ENCODE measurements at places on chromosomes 1 and 21.
A peak's percentile ranks its signal among the peaks of the same experiment; 100 is the strongest.

GRCh38 chr1:207695891-207696290, 51.0 kb downstream of the CR1L start:
- DNase-seq: no peak

- DNase-seq: no peak
These were observed 125.4 kb downstream of the CASZ1 start for GRCh38 chr1:10671090-10671489.

GRCh38 chr1:83802460-83803152, 196.3 kb downstream of the TTLL7 start:
- DNase-seq: no peak

- no peak for DNase-seq
These were observed 17.2 kb downstream of the ECHDC2 start for GRCh38 chr1:52904208-52904926.

DNA sequence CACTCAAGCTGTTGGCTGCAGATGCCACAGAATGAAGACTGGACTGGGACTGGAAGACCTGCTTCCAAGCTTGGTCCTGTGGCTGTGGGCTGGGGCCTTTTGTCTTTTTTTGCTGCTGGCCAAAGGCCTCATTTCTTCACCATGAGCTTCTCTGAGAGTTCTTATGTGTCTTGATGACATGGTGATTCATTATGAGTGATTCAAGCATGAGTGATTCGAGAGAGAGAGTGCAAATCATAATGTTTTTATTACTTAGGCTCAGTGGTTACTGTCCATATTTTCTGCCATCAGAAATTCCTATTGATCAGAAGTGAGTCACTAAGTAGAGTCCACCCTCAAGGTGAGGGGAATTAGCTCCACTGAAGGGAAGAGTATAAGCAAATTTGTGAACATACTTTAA, 94.0 kb downstream of the PCP4 start:
- DNase-seq: no peak

DNA sequence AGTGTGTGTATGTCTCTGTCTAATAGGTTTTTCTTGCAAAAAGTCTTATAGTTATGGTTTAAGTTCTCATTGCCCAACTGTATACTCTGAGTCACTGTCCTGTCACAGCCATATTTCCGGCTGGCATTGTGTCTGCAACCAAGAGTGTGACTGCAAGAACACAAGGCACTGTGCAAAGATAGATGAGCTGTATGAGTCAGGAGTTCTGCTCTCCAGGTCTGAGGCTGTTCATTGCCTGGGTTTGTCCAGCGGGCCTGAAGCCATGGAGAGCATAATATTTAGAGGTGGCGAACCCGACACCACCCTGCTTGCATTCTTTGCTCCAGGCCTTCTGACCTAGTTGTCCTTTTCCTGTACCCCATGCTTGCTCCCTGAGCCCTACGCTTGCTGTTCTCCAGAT, 50.9 kb upstream of the CNIH3 start:
- no peak for DNase-seq

DNA sequence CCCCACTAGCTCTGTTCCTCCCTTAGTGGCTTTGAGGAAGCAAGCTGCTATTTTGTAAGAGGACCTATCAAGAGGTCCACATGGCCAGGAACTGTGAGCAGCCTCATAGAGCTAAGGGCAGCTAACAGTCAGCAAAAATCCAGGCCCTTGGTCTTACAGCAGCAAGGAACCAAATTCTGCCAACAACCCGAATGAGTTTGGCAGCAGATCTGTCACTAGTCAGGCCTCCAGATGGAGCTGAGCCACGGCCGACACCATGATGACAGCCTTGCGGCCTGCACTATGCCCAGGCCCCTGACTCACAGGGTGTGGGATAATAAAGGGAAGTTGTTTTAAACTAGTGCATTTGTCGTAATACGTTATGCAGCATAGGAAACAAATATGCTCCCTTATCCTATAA, 28.0 kb upstream of the H3-3A start:
- peak; percentile 89 for DNase-seq

- no peak for DNase-seq
These were observed 34.0 kb downstream of the MTF2 start for GRCh38 chr1:93113127-93113526.

- DNase-seq: no peak
These were observed 6.4 kb upstream of the THEM5 start for GRCh38 chr1:151859891-151860293.

- no peak for DNase-seq
These were observed 205.1 kb upstream of the RUNX1 start for GRCh38 chr21:35254006-35254764.

- DNase-seq: no peak
These were observed 110.9 kb upstream of the APP start for GRCh38 chr21:26281506-26281905.

DNA sequence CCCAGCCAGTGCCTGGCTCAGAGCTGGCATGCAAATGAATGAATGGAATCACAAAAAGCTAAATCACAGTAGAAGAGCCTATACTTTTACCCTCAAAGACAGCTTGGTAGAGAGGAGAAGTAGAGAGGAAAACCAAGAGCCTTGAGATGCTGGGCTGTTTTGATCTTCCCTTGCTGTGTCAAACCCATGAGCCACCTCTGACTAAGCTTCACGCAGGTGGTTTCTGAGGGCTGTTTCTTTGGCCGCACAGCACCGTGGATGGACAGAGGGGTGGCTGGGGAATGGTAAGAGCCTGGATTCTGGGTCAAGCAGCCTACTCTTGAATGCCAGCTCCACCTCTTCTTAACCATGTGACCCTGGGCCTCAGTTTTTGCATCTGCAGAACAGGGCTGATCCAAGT, 18.6 kb downstream of the ABCG1 start:
- DNase-seq: no peak

GRCh38 chr1:229561141-229561540, 2.6 kb upstream of the ABCB10 start:
- no peak for DNase-seq

GRCh38 chr1:245988393-245989078, 518.5 kb downstream of the SMYD3 start:
- no peak for DNase-seq

DNA sequence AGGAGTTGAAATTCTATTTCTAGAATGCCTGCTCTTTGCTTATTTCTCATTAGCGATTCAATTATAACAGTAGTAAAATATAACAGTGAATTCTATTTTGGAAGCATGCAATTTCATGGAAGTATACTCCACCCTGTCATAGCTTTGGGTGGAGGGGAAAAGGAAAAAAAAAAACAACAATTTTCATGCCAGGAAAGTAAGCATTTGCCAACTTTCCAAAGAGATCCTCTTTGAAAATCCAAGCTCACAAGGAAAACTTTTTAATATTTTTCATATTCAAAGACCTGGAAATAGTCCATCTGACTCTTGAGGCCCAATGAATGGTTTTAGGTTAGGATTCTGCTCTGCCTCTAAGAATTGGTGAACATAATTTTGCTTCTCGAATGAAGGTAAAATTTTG, 134.5 kb downstream of the PTPN14 start:
- DNase-seq: no peak

GRCh38 chr1:151852733-151853132, 779 bp downstream of the THEM5 start:
- DNase-seq: peak; percentile 35

DNA sequence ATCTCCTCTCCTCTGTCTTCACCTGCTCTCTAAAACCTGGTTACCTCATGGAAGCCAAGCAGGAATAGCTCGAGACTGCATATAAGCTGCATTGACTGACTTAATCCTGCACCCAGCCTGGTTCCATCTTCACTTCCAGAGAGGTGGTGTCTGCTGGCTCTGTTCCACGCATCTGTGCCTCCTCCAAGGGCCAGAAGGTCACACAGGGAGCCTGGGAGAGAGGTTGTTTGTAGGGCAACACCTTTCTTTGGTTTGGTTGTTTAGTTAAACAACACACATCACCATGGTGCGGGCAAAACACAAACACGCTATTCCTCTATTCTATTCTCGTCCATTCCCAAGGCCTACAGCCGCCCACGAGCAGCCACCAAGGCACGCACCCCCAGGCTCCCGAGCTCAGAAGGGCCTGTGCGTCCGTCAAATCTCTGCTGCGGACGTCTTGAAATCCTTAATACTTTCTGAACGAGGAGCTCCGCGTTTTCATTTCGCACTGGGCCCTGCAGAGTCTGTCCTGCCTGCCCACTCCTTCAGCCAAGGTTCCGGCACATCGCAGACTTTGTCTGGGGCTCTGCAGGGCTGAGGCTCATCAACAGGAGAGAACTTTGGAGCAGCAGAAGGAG, 116.2 kb downstream of the RIPK4 start:
- DNase-seq: peak; percentile 44

GRCh38 chr1:62841587-62842169, 57.7 kb downstream of the ATG4C start:
- no peak for DNase-seq

DNA sequence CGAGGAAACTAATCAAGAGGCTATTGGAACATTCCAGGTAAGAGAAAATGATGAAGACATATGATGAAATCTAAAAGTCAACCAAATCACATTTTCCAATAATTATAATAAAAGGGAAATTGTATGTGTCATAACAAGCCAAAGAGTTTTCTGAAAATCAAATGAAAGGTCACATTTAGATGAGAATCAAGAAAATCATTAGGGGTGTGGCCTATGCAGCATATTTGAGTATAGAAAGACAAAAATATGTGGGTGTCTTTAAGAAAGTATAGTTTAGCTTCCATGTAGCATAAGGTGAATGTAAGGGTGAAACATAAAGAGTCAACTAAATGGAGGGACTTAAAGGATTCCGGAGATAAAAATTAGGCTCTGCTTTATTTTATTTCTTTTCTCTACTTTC, 9.2 kb upstream of the RNPC3 start:
- no peak for DNase-seq

GRCh38 chr21:14876524-14876840, 188.3 kb downstream of the NRIP1 start:
- DNase-seq: no peak

GRCh38 chr1:232430467-232430866, 199.5 kb downstream of the SIPA1L2 start:
- no peak for DNase-seq

- DNase-seq: no peak
These were observed 488.2 kb upstream of the PTBP2 start for GRCh38 chr1:96233422-96233821.

GRCh38 chr1:65175171-65176055, 27.4 kb downstream of the AK4 start:
- DNase-seq: no peak

GRCh38 chr1:45385302-45385701, 45.1 kb upstream of the MUTYH start:
- no peak for DNase-seq

DNA sequence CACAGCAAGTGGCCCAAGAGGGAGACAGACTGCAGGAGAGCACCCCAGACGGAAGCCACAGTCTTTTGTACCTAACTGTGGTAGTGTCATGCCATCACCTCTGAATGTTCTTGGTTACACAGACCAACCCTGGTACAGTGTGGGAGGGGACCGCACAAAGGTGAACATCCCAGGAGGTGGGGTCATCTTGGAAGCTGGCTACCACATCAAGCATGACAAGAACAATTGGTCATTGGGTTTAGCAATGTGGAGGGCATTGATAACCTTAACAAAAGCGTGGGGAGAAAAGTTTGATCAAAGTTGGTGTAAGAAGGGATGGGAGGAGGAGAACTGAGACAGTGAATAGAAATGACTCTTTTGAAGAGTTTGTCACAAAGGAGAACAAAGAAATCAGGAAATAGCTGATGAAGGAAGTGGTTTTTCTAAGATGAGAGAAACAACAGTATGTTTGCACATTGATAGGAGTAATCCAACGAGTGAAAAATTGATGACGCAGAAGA, 87.1 kb upstream of the CACNA1E start:
- no peak for DNase-seq

GRCh38 chr1:13759072-13759471, 59.1 kb downstream of the PRDM2 start:
- no peak for DNase-seq

- DNase-seq: no peak
These were observed 90.1 kb downstream of the PRDM16 start for GRCh38 chr1:3159121-3159520.

- DNase-seq: no peak
These were observed 51.6 kb downstream of the GNG4 start for GRCh38 chr1:235597867-235598553.

- DNase-seq: no peak
These were observed 457.2 kb downstream of the PCP4 start for GRCh38 chr21:40324389-40324788.

DNA sequence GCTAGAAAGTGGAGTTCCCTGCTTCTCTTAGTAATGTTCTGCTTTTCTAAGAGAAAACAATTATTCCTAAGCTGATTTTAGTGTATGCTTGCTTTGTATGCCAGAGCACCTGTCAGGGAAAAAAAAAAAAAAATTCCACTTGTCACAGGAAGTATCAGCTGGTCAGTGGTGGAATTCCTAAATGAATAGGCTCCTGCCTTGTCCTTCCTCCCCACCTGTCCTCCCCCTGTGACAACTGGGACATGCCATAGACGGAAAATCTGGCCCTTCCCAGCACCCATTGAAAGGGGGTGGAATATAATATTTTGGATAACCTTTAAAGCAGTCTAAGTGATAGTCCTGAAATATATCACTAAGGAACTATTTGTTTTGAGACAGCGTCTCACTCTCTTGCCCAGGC, 10.8 kb downstream of the FNDC5 start:
- DNase-seq: no peak

- no peak for DNase-seq
These were observed 49.9 kb upstream of the STUM start for GRCh38 chr1:226498640-226499008.

GRCh38 chr21:42279341-42279871, 35.8 kb downstream of the TFF3 start:
- no peak for DNase-seq

DNA sequence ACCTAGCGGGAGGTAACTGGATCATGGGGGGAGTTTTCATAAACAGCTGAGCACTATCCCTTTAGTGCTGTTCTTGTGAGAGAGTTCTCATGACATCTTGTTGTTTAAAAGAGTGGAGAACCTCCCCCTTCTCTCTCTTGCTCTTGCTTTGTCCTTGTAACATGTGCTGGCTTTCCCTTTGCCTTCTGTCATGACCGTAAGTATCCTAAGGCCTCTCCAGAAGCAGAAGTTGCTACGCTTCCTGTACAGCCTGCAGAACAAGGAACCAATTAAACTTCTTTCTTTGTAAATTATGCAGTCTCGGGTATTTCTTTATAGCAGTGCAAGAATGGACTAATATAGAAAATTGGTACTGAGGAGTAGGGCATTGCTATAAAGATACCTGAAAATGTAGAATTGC, 515.6 kb downstream of the NEGR1 start:
- DNase-seq: no peak

DNA sequence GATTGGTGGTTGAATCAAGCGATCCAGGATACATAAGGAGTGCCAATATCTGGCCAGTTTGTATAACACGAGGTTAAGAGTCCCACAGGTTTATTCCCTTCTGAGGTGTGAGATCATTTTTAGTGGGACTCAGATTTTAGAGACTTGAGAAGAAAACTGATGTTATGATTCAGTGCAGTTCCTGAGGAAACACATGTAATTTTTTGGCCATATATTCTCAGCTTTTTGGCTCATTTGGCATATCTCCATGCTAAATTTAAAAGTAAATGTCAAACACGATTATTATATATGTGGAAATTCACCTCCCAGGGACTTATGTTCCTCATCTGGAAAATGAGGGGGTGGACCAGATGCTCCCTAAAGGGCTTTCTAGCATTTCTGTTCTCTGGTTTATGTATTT, 39.2 kb upstream of the SERBP1 start:
- no peak for DNase-seq

All from suprapubic skin (tissue), 4 donors.